ENCODE measurements at places on chromosomes 5 and 9. TPM values are rescaled to one million over a fixed set of nuclear protein-coding genes. Genes with fewer than 3 reads are reported as not detected.

The CARTPT gene
- total RNA-seq: not detected

The PCDHGA5 gene
- total RNA-seq: 1.9 TPM

The SHISAL2B gene
- not detected for total RNA-seq

The LTC4S gene
- total RNA-seq: 4.1 TPM

The CCL27 gene
- not detected for total RNA-seq

The SMIM27 gene
- total RNA-seq: not detected

The PTGR1 gene
- 21.7 TPM for total RNA-seq

DNA sequence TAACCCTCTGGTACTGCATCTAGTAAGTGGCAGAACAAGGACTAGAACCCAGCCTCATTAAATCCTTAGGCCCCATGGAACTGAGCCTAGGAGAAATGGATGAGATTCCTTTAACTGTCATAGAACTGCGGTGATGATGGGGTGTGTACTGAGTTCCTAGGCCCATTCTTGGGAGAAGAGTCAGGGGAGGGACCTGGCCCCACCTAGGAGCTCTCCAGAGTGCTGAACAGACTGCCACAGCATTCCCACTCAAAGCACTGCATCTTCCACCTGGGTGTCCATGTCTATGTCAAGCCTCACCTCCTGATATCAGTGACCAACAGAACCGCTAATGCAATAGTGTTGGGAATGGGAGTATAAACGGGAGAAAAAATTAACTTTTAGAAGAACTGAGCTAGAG lies 36.6 kb downstream of the TTLL11 start:
- DNase-seq: no peak

- DNase-seq: no peak
These were observed 180.2 kb downstream of the AOPEP start for GRCh38 chr9:94906713-94907112.

DNA sequence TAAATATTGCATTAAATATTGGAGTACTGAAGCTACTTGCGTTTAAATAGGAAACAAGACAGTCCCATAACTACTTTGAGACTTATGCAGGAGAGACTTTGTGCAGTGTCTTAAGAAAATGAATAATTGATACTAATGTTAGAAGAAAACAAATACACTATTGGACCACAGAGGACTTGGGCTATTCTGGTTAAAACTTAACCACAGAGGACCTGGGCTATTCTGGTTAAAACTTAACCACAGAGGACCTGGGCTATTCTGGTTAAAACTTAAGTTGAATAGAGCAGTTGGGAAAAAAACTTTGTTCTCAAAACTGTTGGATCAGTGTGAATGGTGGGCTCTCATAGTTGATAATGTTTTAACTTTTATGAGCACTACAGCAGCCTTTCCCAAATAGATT lies 141.7 kb downstream of the WDR70 start:
- DNase-seq: no peak

DNA sequence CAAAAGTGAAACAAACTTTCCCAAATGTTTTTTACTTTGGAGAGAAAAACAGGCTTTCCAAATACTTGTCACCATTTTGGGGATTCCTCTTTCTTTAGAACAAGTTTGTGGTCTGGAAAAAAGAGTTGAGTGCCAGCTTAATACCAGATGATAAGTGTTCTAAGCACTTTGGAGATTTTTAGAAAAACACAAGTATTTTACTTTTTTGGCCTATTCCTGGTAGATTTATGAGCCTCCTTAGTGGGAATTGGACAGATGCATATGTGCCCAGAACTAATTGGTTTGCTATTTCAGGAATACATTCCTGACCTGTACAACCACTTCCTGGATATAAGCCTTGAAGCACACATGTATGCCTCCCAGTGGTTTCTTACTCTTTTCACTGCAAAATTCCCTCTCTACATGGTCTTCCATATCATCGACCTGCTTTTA lies 40.5 kb downstream of the GPR21 start:
- peak; percentile 41 for DNase-seq

DNA sequence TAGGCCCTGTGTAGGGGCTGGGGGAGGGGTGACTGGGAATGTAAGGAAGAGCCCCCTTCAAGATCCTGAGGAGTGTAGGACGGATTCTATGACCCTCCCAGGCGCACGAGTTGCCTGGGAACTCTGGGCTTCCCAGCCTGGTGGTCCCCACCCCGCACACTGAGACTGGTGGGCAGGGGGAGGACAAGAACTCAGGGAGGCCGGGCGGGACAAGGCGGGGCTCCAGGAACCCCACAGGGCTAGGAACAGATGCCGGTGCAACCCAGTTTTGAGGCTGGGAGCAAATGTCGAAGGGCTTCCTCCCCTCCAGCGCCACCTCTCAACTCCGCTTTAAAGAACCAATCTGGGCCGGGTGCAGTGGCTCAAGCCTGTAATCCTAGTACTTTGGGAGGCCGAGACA lies 1.3 kb upstream of the VDAC1 start:
- no peak for DNase-seq

DNA sequence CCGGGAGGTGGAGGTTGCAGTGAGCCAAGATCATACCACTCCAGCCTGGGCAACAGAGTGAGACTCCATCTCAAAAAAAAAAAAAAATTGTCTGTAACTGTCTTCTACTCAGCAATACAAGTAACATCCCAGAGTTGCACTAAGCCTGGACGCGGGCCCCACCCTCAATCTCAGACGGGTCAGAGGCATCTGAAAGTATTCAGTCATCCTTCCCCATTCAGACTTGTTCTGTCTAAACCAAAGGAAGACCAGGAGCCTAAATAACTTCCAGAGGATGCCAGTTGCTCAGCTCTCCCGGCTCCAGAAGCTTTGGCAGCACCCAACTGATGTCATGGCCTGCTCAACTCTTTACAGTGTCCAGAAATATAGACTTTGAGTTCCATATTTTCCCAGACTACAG lies 218.6 kb downstream of the AUH start:
- DNase-seq: peak; percentile 64

- peak; percentile 78 for DNase-seq
These were observed 238.5 kb upstream of the FBXL7 start for GRCh38 chr5:15261269-15261995.

GRCh38 chr5:105503950-105504349 lies 1941.4 kb upstream of the NUDT12 start:
- no peak for DNase-seq

DNA sequence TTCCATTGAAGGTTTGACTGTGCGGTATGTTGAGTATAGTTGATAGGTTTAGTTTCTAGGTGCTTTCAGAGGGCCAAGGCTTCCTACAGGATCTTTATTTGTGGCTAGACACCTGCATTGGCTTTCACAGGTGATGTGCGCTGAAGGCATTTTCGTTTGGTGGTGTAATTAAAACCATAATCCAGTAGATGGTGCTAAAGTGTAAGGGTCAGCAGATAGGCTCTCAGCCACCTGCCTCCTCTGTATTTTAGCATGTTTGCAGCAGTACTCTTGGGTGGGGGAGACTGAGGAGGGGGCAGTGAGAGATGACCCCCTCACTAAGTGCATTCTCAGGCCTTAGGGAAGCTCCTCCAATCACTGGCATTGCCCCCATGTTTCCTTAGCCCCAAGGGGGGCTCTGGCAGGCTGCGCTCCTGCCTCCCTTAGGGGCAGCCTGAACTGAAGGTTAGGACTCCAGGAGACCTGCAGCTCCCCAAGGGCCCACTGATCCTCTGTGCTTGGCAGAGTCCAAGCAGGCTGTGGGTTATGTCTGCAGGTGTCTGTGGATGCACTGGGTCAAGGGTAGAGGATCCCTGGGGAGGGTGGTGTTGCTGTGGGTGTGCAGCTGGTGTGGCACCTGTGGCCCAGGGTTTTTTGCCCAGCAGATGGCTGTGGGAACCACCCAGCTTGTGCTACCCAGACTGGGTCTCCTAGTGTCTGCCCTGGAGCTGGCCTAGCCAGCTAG lies 23.4 kb downstream of the CDK20 start:
- DNase-seq: no peak

- no peak for DNase-seq
These were observed 2.6 kb upstream of the SEMA6A start for GRCh38 chr5:116577064-116577788.

DNA sequence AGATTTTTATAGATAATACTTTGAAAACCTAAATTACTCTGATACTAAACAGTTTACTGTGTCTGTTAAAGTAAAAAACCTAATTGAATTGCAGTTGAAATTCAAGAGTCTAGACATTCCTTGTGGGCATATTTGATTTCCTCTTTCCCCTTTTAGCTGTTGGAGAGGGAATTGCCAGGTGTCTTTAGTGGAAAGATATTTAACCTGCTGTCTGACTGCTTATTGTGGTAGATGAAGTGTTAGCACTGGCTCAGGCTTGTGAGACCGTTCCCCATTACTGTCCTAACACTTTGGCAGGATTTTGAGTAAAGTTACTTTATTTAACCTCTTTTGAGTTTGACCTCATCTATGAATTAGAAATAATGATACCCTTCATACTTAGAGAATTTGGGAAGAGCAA lies 16.4 kb downstream of the MAP3K1 start:
- DNase-seq: no peak

GRCh38 chr5:114418176-114419066 lies 56.6 kb downstream of the KCNN2 start:
- peak; percentile 78 for DNase-seq

DNA sequence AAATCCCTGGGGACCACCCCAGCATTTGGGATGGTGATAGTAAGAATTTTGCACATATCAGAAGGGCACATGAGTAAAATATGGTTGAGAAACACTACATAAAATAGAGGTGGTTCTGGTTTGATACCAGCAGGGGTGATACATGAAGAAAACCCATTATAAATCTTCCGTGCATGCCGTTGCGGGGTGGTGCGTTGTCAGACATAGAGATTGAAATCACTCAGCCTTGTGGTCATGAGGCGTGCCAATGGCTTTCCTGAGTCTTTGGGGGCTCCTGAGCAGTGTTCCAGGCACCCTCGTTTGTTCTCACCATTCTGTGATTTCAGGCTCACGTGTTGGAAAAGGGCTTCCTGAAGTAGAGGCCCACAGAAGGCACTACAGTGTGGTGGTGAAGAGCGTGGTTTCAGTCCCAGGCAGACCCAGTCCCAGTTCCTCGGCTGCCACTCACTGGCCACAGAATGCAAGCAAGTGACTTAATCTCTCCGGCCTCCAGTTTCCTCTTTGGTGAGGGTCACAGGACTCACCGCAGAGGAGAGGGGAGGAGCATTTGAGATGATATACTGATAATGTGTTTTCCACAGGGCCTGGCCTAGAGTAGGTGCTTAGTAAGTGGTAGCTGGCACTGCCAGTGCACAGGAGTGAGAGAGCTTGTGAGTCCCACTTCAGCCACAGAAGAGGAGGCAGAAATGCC lies 20.5 kb upstream of the GLRX start:
- DNase-seq: peak; percentile 63

- DNase-seq: peak; percentile 23
These were observed 1.6 kb downstream of the RAD23B start for GRCh38 chr9:107284636-107285035.

DNA sequence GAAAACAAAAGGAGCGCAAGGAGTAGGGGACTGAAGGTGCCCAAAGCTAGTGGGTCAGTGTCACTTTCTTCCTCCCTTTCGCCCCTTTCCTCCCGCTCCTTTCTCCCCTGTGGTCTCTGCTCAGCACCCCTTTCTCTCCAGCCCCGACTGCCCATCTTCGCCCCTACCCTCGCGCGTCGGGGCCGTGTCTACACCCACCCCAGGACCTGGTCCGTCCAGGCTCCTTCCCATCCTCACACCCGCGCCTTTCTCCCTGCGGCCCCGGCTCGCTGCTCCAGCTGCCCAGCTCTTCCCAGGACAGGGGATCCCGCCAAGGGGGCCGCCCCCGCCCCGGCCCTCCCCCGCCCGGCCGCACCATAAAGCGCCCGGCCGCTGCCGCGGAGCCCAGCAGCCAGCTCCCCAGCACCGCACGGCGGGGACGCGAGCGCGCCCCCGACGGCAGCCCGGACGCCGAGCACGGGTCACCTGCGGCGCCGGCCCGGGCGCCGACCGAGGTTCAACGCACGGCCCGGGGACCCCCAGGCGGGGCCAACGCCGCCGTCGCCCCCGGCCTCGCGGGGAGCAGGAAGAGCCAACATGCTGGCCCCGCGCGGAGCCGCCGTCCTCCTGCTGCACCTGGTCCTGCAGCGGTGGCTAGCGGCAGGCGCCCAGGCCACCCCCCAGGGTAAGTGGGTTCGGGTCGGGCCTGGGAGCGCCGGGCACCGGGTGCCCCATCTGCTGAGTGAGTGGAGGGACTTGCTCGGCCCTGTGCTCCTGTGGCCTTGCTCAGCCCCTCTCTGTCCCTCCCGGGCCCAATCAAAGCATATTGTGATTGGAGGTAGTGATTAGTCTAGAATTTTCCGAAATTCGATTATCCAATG lies at the start of gene THBS4:
Gene THBS4 (plus strand): TSS at position 387 of the 860 bp plus-strand sequence. CDS start 190 bp downstream, at position 577.
- no peak for DNase-seq

- no peak for DNase-seq
These were observed 70.2 kb downstream of the ANKRD33B start for GRCh38 chr5:10634050-10634449.
